ENCODE measurements at places on chromosomes 3 and 15. TPM values are rescaled to one million over a fixed set of nuclear protein-coding genes. Genes with fewer than 3 reads are reported as not detected.

The LRRN1 gene
- not detected for total RNA-seq

The TMEM40 gene
- total RNA-seq, result not detected

The IL16 gene
- 0.40 TPM for total RNA-seq

The ADAMTS9 gene
- total RNA-seq, result 12.3 TPM

The DUOXA1 gene
- not detected for total RNA-seq

The TTLL13 gene
- total RNA-seq, result under 0.01 TPM

The RBP2 gene
- not detected for total RNA-seq

The RAD18 gene
- 8.6 TPM for total RNA-seq

The EPHB3 gene
- total RNA-seq, result 2.7 TPM

The SH3GL3 gene
- total RNA-seq, result not detected

The CXCR6 gene
- total RNA-seq, result not detected
